ENCODE measurements at places on chromosomes 7 and 10.

GRCh38 chr10:63414481-63415260 lies 51.1 kb downstream of the JMJD1C start:
- no peak for DNase-seq

- DNase-seq = no peak
Observed at GRCh38 chr7:16743236-16743635, 10.3 kb upstream of the TSPAN13 start.

GRCh38 chr10:121974019-121974534 lies 940 bp downstream of the NSMCE4A start:
- DNase-seq = no peak

GRCh38 chr10:32437334-32437733 lies 8.6 kb upstream of the CCDC7 start:
- no peak for DNase-seq

GRCh38 chr7:156993021-156993924 lies 17.2 kb downstream of the MNX1 start:
- DNase-seq = no peak

DNA sequence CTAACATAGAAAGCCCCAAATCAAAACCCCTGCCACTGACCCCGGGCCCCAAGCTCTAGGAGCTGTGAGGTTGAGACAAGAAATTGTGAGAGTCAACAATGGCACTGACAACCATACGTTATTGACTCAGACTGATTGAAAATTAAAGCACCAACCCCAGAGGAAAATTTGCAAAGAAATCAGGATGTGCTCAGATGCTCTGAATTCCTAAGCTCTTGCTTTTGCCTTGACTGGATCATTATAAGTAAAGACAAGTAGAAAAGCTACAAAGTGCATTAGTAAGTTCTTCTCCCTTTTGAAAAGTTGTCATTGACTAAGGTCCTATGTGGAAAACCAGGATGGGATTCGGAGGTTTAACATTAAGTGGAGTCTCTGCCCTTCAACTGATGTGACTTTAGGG lies 130.2 kb downstream of the SAMD9 start:
- no peak for DNase-seq

DNA sequence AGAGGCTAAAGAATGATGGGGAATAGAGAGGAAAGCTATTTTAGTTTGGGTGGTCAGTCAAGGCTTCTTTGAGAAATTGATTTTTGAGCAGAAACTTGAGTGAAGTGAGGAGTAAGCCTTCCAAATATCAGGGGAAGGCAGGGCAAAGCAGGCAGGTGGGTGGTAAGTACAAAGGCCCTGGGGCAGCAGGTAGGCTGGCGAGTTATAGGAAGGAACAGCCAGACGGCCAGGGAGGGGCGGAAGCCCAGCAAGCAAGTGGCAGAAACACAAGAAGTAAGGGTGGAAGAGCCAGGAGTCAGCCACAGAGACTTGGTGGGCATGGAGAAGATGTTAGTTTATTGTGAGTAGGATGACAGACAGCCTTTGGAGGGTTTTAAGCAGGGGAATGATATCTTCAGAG lies 34.9 kb downstream of the VWA2 start:
- no peak for DNase-seq

- no peak for DNase-seq
Observed at GRCh38 chr10:77501846-77502261, 135.8 kb downstream of the KCNMA1 start.

DNA sequence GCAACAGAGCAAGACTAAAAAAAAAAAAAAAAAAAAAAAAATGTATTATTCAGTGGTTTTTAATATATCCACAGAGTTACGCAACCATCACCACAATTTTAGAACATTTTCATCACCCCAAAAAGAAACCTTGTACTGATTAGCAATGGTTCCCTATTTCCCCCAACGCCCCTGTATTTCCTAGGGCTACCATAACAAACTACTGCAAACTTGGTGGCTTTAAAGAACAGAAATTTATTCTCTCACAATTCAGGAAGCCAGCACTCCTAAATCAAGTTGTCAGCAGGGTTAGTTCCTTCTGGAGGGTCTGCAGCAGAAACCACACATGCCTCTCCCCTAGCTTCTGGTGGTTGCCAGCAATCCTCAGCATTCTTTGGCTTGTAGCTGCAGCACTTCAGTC lies 5.9 kb upstream of the NUP42 start:
- no peak for DNase-seq

DNA sequence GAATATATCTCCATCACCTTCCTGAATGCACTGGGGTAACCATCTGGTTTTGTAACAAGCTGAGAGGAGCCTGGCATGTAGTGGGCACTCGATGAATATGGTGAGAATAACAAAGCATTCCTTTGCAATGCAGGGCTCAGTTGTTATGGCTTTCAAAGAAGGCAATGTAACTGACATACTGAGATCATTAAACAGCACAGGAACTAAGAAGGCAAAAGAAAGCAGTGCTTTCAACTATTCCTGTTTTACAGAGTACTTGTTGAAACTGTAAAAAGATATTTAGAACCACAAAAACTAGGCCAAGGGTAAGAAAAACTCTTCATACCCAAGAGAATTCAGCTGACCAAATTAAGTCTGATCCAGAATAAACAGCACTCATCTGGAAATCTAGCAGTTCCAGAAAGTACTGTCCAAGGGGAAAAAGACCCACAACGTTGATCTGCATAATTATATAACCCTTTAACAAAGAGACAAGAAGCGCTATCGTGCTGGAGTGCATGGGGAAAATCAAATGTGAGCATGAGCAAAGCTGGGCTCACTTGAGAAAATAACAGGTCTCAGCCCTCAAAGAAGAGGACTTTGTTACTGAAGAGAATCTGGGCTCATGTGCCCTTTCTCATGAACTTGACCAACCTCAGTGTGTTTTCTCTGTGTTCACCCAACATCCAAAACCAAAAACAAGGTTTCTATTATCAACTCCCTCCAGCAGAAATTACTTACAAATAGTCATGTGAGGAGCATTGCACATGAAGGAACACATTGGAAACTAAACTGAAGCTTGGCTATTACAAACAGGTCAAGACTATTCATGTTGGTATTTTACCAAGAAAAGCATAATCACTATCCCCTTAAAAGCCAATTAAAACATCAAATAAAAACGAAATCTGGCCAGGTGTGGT lies 116.2 kb downstream of the AVL9 start:
- no peak for DNase-seq
